ENCODE measurements at places on chromosomes 6 and 20.

- no peak for DNase-seq
These were observed 33.2 kb downstream of the BANF2 start for GRCh38 chr20:17732907-17733521.

- DNase-seq = no peak
These were observed 39.2 kb upstream of the IL17A start for GRCh38 chr6:52146851-52147445.

- DNase-seq = no peak
These were observed 139.8 kb downstream of the ZDHHC14 start for GRCh38 chr6:157520596-157521361.

- no peak for DNase-seq
These were observed 1.9 kb downstream of the FAM135A start for GRCh38 chr6:70415247-70415646.

DNA sequence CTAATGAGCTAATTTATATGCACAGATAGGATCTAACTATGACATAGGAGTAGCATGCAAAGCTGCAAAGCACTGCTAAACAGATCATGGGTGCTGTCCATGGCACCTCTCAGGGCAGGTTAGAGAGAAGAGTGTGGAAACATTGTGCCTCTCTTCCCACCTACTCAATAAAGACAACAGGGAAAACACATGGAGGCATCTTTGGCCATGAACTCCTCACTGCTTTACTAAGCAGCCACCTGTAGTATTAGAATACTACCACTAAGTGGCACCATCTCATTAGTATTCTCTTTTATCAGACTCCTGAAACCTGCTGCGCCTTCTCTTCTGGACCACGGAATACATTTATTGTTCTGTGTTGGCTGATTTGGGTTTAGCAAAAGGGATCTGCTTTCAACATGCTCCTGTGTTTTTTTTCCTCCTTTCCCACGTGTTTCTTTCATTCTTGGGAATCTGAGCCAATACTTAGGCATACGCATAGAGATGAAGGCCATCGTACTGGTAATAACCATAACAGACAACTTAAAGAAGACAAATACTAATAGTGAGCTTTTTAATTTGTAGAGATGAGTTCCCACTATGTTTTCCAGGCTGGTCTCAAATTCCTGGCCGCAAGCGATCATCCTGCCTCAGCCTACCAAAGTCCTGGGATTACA lies 9.4 kb upstream of the HDDC2 start:
- no peak for DNase-seq

GRCh38 chr6:162337412-162337811 lies 390.2 kb downstream of the PRKN start:
- DNase-seq = no peak

DNA sequence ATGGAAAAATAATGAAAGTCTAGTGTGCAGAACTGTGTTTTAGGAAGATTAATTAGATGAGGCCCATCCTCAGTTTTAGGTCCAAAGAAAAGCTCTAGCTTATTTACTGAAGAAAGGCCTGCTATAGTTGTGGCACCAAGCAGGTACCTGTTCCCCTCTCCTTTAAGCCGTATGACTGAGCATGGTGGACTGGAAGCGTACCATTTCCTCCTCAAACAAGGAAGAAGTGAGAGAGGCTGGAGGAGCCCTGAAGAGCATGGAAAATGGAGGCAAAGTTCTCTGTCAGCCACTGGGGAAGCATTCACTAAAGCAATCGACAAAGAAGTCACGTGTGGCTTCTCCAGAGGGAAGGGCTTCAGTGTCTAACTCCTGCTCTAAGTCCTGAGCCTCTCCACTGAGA lies 100.2 kb downstream of the MAN1A1 start:
- DNase-seq = no peak

- DNase-seq = peak; percentile 77
These were observed 25.5 kb downstream of the ENTPD6 start for GRCh38 chr20:25220810-25221591.

GRCh38 chr6:140049251-140049650 lies 674.8 kb upstream of the CITED2 start:
- no peak for DNase-seq

DNA sequence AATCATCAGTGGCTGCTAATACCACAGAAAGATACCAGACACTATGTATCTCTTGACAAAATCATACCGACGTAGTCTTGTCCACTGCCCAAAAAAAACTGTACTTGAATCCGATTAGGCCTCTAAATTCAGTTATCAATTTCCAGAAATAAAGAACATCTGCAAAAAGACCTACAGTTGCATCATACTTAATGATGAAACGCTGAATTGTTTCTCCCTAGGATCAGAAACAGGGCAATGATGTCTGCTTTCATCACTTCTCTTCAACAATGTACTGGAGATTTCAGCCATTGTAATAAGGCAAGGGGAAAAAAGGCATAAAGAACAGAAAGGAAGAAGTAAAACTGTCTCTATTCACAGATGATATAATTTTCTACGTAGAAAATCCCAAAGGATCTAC lies 152.0 kb downstream of the TASP1 start:
- no peak for DNase-seq

DNA sequence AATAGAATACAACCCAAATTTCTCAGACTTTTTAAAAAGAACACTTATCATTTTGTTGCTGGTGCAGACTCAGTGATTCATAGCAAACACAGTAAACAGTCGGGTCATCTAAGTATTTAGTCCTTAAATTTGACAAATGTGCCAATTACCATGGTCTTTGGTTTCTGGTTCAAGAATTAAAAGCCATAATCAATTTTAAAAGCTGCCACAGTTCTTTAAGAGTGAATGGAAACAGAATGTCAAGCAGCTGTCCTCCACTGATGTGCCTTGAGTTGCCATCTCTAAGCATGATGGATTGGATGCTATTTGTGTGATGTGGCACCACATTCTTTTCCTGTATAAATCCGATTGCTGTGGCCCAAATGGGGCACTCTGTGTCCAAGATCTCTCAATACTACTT lies 67.2 kb upstream of the MLIP start:
- no peak for DNase-seq

- no peak for DNase-seq
These were observed 136.5 kb upstream of the PRND start for GRCh38 chr20:4585104-4585753.

GRCh38 chr6:116969211-116969863 lies 92.3 kb downstream of the RFX6 start:
- peak; percentile 47 for DNase-seq

DNA sequence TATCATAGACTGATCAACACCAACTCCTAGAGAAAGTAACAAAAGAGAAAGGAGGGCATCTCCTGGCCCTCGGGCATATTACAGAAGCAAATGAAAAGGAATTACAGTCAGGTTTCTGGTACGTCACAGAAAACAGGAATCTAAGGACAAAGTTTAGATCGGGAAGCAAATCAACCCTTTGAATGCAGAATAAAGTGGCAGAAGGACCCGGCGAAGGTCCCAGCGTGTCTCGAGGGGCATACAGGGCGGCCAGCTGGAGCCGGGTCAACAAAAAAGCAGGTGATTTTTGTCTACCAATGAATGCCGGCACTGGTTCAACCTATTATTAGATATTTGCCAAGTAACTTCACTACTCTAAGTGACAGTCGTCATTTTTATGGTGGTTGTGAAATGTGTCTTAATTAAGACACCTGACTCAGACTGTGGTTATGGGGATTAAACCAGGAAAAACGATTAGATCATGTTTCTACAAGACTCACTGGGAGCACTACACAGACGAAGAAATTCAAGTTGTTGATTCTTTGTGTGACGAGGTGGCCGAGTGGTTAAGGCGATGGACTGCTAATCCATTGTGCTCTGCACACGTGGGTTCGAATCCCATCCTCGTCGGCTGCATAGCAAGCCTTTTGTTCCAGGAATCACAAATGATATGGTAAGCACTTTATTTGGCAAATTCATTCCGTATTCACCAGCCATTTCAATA lies 12.4 kb upstream of the ZSCAN9 start:
- DNase-seq = peak; percentile 78

DNA sequence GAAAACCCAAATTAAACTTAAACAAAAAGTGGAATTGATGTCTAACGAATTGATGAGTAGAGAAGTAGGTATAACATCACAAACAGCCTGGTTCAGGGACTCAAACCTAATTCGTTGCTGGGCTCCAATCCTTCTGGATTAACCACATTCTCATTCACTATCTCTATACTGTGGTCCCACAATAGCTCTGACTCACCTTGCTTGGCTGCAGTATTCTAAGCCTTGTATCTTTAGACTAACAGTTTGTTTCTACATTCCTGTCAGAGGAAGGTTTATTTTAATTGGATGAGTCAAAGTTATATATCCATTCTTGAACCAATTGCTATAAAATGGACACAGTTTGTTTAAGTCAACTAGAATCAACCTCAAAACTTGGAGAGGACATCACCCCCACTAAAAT lies 530.5 kb upstream of the PTCHD4 start:
- no peak for DNase-seq

GRCh38 chr6:8738951-8739350 lies 303.6 kb upstream of the SLC35B3 start:
- DNase-seq = no peak

DNA sequence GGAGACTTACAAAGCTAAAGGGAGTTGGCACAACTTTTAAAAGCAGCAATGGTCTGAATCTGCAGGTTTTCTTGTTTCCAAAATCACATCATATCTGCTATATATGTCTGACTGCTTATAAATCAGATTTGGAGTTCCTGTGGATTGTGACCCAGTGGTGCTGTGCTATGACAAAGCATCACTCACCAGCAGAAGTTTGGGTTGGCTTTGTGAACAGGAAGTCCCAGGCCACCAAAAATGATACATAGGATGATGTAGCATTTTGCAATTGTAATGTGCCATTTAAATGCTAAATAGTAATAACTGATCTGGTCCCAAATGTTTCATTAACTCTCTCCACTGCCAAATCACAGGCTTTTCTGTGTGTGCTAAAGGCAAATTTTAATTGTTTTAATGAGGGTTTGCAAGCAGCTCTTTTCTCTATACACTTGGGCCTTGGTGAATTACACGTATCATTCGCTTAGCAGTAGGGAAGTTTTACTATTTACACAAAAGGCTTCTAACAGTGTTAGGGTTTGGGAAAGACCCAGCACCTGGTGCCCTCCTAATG lies 60.8 kb downstream of the SYNDIG1 start:
- DNase-seq = no peak

DNA sequence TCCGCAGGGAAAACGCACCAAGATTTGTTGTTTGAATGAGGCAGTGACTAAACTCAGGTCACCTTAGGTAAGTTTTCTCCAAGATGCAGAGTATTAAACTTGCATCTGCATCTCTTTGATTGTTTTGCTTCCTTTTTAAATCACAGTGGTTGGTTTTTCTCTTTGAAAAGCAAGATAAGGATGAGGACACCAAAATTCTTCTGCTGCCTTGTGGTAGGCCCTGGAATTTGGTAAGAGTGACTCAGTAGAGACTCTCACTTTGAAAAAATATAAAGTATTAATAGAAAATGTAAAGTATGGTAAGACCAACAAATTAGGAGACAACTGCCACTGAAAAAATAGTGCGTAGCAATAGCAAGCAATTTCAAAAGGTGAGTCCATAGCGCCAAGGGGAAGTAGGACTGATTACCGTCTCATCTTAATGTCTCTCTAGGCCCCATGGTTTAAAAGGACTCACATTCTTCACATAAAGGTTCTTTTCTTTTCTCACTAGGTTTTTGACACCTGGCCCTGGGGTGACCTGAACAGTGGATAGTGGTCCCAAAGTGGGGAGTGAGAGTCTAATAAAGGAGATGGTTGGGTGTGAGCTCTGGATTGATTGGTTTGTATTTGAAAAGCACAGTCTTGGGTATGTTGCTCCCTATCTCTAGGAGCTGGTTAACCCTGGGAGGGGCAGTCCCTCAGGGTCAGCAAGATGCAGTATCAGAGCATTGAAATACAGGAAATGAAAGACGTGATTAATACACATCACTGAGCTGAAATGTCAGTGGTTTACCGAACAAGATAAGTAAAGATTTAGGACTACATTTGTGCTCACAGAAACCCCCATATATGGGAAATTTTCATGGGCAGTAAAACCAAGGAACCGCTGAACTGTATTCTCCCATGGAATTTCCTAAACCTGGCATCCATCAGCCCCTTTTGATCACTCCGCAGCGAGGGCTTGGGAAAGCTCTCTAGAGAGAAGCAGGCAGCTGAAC lies 221.2 kb downstream of the SLC24A3 start:
- no peak for DNase-seq

DNA sequence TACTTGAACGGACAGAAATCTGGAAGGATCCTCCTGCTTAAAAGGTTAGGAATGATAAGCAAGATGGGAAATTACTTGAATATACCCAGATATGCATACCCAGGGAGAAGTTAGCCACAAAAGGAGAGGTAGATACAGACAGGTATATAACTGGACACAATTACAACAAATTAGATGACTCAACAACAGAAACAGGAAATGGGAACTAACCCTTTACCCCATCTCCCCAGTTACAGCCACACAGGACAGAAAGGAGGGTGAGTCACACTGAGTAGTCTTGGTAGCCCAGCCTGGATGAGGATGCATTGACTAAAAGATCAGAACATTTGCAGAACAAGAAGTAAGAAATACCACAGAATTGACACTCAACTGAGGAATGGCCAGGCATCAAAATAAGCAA lies 61.2 kb downstream of the C6orf52 start:
- no peak for DNase-seq

DNA sequence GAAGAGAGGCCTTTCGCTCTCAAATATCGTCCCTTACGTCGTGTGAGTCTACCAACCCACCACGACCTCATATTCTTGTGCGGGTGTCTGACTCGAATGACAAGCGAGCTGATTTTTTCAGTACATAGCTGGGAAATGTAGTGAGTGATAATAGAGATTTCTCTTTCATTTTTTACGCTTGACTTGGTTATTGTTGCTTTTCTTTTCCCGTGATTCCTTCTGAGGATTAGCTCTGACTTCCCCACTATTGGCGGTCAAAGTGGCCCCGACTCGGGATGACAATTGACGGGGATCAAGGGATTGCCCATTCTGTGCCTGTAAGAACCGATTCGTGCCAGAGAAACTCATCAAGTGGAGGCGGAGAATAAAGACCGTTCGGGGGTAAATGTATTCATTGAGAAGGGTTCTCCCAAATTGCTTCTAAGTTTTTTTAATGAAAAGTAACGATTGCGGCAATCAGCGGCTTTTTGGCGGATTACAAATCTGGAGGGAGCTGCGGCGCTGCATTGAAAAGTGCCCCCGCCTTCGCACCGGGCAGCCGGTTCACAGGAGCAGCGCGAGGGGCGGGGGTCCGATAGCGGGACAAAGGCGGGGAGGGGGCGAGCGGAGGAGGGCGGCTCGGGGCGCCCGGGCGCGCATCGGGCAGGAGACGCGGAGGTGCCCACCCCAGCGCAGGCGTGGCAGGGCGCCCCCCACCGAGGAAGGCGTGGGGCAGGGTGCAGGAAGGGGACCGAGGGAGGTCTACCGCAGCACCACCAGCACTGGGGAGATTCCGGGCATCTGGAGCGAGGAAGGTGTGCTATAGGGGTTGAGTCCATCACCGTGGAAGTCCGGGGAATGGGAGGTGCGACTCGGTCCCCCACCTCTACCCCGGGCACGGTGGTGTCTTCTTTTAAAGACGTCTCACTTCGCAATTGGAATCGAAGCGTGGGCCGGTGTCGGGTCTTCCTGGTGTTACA lies 44.5 kb upstream of the OSTM1 start:
- DNase-seq = no peak

GRCh38 chr6:32164295-32164694 lies at the start of gene EGFL8:
TSS of gene EGFL8 (plus strand) at chr6:32164595. CDS start at chr6:32166166, 1,571 bp downstream.
- no peak for DNase-seq

- DNase-seq = no peak
These were observed 3.3 kb upstream of the TAGAP start for GRCh38 chr6:159047891-159048685.

GRCh38 chr20:58481481-58482021 lies 33.6 kb downstream of the APCDD1L start:
- DNase-seq = peak; percentile 67

Measured in colonic mucosa (tissue), 4 donors.